ENCODE measurements at places on chromosomes 11 and 22.

GRCh38 chr11:47355283-47356128, 3.0 kb upstream of the MYBPC3 start:
- DNase-seq = peak; percentile 47

- no peak for DNase-seq
Measured at GRCh38 chr11:77107950-77108349, 5.3 kb downstream of the OMP start.

GRCh38 chr11:3049430-3050243, 7.6 kb downstream of the CARS1 start:
- DNase-seq = peak; percentile 81

DNA sequence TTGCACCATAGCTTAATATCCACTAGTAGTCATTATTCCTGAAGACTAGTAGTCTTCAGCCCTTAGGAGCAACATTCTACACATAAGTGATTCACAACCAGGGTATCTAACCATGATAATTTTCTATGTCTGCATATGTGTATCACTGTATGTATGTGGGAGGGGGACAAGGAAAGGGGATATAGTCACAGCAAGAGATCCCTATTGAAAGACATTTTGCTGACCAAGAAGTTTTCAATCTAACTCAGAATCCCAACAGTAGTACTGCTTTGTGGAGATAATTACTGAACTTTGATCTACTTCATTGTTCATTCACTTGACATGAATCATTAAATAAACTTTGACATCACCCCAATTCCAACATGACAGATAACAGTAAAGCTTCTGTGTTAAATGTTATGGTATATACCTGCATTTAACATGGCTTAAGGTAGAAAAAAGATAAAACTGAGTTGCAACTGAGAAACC, 10.3 kb downstream of the PIK3C2A start:
- no peak for DNase-seq

DNA sequence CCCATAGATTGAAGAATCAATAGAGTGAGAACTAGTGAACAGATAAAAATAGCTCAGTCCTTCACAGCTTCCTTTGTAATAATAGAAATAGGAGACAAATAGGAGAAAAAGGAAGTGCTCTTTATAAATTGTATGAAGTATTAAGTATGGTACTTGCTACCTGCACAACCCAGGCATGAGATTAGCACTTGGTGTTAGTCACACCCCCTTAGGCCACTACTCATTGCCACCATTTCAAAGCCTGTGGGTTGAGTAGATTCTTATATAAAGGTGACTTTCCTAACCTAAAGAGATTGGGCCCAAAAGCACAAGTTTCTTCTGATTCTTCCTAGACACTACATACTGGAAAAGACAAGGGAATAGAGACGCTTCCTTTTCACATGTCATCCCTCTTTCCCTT, 37.7 kb upstream of the ADORA2A start:
- no peak for DNase-seq

DNA sequence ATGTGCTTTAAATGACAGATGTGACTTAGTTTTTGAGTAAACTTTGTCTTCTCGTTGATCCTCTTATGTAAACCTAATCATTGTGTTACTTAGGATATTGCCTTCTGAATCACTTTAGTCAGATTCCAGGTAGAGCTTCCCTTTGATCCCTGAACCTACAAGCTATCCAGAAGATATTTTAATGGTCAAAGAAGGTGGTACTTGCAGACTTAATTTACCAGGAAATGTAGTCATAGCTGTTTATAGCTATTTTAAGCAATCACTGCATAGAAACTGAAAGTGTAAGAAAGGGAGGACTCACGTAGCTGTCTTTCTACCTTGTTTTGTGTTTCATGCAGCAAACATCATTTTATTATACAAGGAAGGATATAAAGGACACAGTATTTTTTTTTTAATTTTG, 189.5 kb downstream of the DDX10 start:
- DNase-seq = no peak

- no peak for DNase-seq
Measured at GRCh38 chr11:60719391-60719790, 5.1 kb upstream of the MS4A18 start.

DNA sequence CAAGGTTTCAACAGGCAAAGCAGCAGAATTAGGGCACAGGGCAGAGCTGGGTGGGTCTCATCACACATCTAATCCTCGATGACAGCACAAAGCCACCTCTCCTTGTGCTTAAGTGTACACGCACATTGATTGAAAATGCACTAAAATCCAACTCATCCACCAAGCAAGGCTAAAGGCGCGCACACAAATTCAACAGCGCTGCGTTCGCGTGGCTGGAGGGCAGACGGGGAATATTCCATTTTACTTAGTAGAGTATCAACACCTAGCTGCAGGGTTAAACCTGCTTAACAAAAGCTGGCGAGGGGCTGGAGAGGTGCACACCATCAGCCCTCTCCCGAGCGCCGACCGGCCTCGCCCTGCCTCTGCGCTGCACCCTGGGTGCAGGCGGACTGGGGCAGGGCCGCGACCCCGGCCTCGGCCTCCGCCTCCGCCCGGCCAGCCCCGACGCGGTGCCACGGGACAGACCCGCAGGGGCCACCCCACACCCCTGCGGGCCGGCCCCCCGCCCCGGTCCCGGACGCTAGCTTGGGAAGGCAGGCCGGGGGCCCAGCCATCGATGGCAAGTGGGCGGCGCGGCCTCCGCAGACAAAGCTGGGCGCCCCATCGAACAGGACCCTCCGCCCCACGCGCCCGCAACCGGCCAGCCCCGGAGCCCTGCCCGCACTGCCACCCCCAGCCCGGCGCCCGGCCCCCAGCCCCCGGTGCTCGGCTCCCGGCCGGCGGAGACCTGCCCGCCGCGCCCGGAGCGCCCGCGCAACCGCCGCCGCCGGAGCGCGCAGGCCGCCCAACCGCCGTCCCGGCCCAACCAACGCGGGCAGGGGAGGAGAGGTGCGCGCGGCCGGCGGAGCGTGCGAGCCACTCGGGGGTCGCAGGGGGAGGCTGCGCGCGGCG, 929 bp downstream of the PRDM10 start:
- peak; percentile 41 for DNase-seq

- DNase-seq = no peak
Measured at GRCh38 chr11:94142308-94143281, 14.0 kb downstream of the PANX1 start.

DNA sequence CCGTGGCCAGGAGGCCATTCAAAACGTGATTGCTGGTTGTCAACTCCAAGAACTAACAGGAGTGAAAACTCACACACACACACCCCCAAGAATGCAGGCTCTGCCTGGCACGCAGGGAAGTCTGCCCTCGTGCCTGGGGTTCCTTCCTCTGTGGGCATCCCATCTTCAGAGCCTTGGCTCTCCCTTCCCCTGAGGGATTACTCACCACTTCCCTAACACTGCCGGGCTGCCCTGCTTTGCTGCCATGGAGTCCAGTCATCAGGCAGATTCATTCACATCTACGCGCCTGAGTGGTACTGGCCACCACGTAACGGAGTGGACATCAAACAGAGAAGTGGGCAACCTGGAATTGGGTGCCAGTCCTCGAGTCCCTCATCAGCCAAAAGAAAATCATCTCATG, 120.7 kb upstream of the TMEM45B start:
- no peak for DNase-seq

DNA sequence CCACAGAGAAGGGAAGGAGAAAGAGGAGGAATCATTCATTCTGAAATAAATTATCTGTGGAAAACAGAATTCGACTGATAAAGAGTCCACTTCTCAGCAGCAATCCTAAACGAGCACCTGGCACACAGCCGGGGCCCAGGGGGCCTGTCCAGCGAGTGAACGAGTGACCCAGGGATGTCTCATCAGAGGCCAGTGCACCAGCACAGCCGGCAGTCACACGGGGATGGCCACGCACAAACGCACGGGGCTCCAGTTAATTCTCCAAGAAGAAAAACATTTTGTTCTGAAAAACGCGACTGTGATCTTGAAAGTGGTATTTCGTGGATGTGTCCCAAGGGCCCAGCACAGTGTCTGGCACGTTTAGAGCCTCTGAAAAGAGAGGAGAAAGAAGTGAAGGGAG, 154.6 kb downstream of the BRD1 start:
- DNase-seq = no peak

GRCh38 chr11:33040033-33040861, 875 bp downstream of the TCP11L1 start:
- DNase-seq = no peak

DNA sequence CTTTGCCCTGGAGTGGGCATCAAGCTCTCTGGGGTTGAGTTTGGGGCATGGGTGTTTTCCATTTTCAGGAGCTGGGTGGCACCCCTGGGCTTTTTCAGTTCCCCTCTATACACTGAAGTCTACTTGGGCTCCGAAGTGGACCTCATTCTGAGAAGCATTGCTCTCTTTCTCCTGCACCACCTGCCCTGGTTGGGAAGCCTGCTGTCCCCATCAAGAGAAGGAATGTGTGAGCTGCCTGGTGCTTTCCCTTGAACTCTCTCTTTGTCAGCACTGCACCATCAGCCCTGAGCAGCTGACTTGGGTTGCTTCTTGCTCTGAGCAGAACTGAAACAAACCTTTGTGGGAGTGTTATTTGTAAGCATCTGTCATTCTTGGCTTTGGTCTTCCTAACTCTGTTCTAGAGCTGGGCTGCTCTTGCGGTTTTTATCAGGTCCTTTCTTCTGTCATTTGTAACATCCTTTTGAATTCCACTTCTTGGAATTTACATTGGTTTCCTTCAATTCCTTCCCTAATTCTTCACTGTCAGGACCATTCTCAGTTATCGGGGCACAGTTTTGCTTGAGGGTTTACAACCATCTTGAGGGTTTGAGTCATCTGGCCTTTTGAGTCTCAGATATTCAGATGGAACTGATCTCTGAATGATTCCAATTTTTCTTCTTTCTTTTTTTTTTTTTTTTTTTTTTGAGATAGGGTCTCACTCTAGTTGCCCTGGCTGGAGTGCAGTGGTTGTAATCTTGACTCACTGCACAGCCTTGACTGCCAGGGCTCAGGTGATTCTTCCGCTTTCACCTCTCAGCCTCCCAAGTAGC, 20.5 kb downstream of the UBE2L3 start:
- peak; percentile 34 for DNase-seq

DNA sequence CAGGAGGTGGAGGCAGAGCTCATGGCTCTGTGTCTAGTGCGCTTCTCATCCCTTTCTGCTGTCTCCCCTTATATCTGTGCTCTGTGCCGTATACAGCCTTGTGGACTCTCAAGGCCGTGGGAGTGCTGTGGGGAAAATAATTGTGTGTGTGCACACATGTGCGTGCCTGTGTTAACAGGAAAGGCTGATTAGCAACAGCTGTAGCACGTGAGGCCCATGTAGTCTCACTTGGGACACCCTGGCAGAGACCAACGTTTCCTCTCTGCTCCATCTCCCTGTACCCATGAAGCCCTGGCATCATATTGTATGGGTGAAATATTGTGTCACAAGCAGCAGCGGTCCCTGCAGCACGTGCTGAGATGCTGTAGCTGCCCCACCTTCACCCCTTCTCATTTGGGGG, 109.3 kb downstream of the LRRC32 start:
- no peak for DNase-seq

- DNase-seq = no peak
Measured at GRCh38 chr11:9462806-9463537, 2.2 kb downstream of the ZNF143 start.

DNA sequence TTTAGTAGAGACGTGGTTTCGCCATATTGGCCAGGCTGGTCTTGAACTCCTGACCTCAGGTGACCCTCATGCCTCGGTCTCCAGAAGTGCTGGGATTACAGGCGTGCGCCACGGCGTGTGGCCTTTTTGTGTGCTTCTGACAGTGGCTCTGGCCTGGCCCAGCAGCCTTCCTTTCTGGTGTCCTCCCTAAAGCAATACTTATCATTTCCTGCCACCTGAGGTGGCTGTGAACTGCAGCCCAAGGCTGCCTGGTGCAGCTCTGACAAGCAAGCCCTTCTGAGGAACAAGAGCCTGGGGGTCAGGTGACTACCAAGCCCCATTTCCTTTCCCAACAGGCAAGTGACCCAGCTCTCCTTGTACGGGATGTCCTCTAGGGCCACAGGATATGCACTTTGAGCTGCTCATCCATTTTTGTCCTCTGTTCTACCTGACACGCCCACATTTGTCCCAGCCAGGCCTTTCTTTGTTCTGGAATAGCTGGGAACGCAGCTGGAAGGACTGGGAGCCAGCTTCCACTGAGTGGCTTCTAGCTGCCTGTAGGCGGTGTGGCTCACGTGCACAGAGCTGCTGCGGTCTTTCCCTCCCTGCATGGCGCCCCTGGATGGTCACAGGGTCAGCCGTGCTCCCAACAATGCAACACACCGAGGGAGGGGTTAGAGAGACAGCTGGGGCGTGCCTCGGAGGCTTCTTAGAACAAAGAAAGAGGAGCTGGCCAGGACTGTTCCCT, 12.3 kb upstream of the BID start:
- DNase-seq = no peak

- DNase-seq = no peak
Measured at GRCh38 chr11:131154351-131154750, 216.1 kb upstream of the NTM start.

DNA sequence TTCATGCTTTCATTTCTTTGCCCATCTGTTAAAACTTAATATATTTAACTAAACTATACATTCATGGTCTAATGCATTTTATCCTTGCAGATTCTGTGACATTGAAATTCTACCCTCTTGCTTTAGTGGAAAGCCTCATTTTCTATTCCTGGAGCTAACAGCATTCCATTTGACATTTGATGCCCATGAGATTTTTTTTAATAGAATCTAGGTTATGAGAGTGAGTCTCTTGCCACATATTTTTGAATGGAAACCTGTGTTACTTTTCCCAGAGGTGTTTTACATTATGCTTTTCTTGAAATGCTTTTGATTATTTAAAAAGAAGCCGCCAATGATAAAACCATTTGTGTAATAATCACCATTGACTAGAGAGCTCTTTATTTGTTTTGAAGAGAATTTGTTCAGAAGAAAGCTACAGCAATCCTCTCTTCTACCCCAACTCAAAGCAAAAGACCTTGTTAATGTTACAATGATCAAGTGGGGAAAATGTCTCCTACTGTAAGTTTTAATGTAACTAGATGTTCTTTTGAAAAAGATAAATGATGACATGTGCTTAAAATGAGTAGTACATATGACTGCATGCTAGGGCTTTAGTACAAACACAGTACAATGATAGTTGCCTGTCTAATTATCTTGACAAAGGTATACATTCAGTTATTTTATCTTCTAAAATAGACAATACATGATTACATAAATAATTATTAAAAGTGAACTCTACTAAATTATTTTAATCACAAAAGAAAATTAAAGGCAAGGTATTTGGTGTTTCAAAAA, 67.3 kb downstream of the GAS2 start:
- DNase-seq = no peak

- no peak for DNase-seq
Measured at GRCh38 chr11:7964873-7965272, 374 bp downstream of the NLRP10 start.
